ENCODE measurements at places on chromosomes 16 and 17. TPM values are rescaled to one million over a fixed set of nuclear protein-coding genes. Genes with fewer than 3 reads are reported as not detected.

DNA sequence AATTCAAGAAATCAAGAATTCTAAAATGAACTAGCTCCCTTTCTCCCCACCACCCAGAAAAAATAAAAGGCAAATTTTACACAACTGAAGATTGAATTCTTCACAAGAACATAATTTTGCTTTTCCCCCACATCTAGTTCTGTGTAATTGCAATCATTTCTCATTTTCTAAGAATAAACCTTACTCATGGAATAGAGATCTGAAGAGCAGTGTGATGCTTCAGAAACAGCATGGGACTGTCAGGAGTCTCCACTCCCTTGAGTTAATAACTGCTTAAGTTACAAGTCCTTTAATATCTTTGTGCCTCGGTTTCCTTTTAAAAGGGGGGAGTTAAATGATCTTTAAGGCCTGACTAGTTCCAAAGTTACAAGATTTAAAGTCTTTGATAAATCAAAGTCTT, 53.7 kb downstream of the CACNG1 start:
- no peak for DNase-seq

DNA sequence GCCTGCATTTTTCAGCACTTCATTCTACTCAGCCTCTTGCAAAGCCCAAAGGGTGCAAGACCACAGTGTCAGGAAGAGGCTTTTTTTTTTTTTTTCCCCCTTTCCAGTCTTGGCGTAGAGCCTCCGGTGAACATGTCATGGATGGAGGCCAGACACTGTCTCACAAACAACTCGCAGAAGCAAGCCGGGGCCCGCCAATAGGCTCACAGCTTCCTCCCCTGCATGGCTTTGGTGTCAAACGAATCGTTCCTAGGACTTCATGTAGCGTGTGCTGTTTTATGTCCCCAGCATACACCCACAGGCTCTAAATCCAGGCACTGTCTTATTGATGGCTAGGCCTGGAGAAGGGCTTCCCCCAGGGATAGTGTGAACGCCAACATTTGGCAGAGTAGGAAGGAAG, 457.7 kb upstream of the MAF start:
- no peak for DNase-seq

GRCh38 chr16:82190386-82190785, 20.4 kb upstream of the MPHOSPH6 start:
- no peak for DNase-seq

DNA sequence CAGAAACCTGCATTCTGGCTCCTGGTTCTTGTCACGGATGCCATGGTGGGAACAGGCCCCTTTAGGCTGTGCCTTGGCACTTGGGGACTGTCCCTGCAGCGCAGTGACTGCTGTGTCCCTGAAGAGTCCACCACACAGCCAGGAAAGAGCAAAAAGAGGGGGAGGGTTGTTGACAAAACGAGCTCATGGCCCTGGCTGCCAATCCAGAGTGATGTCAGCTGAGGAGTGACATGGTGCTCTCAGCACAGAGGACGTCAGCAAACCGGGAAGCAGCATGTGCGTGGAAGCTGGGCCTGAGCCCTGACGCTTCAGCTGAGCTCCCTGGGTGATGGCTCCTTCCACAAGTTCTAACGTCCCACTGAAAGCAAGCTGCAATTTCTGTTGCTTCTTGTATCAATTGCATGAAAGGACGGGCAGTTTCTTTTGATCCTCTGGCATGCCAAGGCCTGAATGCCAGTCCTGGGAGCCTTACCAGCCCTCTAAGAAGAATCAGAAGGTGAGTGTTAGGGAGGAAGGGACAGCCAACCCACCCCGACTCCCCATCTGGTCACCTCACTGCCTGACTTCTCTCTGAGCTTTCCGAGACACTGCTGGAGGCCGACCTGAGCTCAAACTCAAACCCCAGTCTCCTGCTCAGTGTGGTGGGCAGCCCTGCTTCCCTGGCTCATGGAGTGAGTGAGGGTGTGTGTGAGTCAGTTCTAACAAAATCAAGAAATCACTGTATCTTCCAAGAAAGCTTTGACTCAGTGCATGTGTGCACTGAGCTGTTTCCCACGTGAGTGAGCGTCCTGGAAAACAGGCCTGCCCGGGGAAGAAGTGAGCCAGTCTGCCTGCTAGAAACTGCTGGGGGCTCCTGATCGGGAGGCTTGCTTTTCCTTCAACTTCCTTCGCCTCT, 14.7 kb upstream of the WNT3 start:
- DNase-seq = peak; percentile 74

Gene CLEC3A
- not detected for total RNA-seq

Gene LCMT1
- total RNA-seq = 25.2 TPM

DNA sequence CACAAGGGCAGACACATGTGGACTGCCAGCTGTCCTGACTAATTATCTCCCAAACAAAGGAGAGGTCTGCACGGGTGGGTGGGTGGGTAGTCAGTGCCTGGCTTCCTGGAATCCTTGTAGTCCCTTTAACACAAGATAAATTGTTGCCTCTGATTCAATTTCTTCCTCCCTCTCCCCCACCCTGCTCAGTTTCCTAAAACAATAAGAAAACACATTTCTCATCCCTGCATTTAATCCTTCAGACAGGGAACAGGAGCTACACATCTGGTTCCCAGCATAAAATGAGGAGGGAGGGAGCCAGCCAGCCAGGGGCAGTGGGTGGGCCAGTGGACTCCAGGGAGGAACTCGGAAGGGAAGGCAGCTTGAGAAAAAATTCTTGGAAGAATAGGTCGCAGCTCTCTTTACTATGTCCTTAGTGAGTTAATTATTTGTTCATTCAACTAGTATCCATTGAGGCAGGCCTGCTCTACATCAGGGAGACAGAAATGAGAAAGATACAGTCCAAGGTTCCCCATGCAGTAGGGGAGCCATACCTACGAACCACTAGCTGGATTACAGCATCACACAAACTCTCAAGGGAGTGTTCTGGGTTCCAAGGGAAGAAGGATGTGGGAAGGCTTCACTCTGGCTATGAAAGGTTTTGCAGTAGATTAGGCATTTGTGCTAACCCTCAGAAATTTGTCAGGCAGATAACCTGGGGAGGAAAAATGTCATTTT, 58.3 kb downstream of the CCT6B start:
- DNase-seq = no peak

- DNase-seq = no peak
Measured at GRCh38 chr16:4891886-4892216, 44.6 kb downstream of the UBN1 start.

GRCh38 chr17:4215882-4216570, 47.8 kb downstream of the ANKFY1 start:
- no peak for DNase-seq

GRCh38 chr16:24010440-24011089, 174.8 kb downstream of the PRKCB start:
- peak; percentile 27 for DNase-seq

GRCh38 chr17:68768804-68769203, 167.6 kb upstream of the FAM20A start:
- no peak for DNase-seq

DNA sequence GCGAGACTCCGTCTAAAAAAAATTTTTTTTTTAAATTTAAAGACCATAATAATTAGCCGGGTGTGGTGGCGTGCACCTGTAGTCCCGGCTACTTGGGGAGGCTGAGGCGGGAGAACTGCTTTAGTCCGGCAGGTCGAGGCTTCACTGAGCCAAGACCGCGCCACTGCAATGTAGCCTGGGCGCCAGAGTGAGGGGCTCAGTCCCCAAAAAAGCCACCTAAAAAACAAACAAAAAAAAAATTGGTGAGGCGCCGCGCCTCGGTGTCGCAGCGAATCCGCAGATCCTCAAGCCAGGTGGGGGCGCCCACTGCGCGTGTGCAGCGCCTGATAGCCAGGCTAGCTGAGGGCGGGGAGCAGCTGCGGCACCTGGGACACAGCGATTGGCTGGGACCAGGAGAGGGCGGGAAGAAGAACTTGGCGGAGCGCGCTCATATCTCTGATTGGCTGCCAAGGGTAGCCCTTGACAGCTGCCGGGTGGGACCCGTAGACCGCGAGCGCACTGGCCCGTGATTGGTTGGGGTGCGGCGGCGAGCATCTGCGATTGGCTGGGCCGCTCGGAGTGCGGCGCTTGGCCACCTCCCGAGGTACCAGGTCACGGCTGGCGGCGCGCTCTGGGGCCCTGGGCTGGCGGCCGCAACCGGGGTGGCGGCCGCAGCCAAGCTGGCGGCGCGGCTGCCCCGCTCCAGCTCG, 9.0 kb upstream of the CLDN9 start:
- peak; percentile 99 for DNase-seq

Gene JPT2
- total RNA-seq = 111 TPM

Gene TMEM235
- total RNA-seq = not detected

DNA sequence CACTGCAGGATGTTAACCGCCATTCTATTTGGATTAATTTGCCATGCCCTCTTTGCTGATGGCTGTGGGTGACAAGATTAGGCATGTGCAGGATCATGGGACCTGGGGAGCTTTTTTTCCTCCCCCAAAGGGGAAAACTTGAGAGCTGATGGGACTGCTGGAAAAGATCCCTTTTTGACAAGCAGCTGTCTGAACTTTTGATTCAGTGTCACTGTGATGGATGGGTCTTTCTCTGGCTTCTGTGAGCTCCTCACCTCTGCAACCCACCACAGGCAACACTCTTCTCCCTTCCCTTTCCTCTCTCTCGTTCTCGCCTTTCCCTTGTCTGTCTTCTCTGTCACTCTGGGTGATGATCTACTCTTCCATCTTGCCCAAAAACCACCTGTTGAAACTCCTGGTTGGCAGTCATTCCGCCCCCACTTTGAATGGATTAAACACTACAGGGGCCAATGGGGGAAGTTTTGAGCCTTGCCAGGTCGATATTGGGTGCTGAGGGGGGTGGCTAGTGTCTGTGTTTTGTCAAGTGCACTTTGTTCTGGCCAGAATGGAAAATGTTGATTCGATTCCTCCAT, 3.1 kb upstream of the CANT1 start:
- DNase-seq = no peak

GRCh38 chr16:84959045-84959576, 52.2 kb downstream of the ZDHHC7 start:
- no peak for DNase-seq

- no peak for DNase-seq
Measured at GRCh38 chr17:45748731-45749310, 35.3 kb upstream of the CRHR1 start.

- no peak for DNase-seq
Measured at GRCh38 chr17:45138911-45139532, 3.5 kb downstream of the ACBD4 start.

GRCh38 chr16:83998091-83998490, 30.0 kb downstream of the NECAB2 start:
- DNase-seq = no peak

Gene VMO1
- not detected for total RNA-seq

DNA sequence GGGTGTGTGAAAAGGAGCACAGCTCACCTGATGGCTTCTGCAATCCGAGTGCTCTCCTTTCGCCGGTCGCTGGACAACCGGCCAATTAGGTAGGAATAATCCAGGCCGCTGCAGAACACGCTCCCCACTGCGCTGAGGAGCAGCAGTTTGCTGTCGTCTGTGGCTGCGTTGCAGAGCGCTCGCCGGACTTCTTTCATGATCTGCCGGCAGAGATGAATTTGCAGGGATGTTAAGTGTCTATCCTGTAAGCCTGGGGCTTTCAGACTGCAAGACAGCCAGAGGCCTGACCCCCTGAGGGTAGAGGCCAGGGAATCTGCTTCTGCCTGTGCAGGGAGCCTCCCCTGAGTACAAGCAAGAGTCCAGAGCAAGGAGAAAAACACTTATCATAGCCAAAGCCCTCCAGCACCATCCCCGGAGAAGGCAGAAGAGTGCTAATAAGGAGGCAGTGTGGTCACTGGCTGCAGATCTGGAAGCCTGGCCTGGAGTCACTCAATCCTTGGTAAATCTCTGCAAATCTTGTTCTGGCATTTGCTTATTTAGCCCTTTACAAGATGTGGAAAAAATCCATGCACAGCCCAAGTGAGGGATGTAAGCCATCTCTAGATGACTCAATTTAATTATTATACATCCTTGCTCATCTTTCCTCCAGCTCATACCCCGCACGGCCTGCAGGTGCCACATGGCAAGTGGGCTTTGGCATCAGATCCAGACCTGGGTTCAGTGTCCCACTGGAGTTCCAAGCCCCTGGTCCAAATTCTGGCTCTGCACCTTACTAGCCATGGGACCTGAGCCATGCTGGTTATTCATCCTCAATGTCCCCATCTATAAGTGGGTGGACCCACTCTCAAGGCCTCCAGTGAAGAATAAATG, 80.2 kb downstream of the DYNLRB2 start:
- DNase-seq = no peak

DNA sequence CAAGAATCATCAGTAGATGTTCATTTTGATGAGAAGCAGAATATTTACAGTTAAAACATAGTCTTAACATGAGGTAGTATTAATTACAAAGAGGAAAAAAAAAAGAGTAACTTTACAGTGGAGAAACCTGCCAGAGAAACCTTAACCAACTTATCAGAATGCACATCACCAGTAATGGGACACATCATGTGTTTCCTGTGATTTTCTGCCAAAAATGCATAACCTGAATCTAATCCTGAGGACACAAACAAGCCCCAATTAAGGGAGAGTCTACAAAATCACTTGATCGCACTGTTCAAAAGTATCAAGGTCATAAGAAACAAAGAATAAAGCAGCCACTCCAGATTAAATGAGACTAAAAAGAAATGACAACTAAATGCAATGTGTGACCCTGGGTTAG, 18.2 kb upstream of the QRICH2 start:
- DNase-seq = no peak

- DNase-seq = peak; percentile 25
Measured at GRCh38 chr17:73401911-73402310, 90.1 kb upstream of the CDC42EP4 start.

DNA sequence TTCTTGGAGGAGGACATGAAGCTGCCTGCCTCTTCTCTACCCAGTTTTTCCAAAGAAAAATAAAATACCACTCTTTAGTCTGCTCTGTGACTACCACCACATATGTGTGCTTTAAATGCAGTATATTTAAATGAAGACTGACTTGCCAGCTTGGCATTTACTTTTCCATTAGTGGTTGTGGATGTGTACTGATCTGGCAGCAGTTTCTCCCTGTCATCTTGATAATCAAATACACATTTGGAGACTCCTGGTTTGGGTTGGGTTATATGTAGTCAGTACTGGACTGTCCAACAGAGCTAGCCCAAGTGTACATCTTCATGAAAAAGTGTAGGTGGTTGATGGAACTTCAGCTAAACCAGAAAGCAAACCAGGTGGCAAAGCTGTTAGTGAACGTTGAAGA, 19.9 kb downstream of the COX10 start:
- DNase-seq = no peak

GRCh38 chr16:49462362-49462988, 88.9 kb downstream of the C16orf78 start:
- no peak for DNase-seq

Gene NGFR
- 6.3 TPM for total RNA-seq

DNA sequence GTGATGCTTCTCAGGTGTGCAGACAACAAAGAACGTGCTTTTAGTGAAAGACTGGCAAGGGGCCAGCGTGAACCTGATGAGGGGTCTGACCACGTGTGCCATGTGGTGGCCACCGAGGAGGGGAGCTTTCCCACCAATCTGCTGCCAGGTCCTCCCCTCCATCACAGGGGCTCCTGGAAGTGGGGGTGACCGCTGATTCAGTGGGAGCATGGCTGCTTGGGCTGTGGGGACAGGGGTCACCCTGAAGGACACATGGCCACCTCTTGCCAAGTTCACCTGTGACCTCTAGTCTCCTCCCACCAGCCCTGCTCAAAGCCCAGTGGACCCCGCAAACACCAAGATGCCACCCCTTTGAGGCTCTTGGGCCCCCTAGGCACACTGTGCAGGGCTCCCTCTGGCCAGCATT, 37.9 kb upstream of the MTSS2 start:
- DNase-seq = no peak
